ENCODE measurements at places on chromosomes 1 and 21. TPM values are rescaled to one million over a fixed set of nuclear protein-coding genes. Genes with fewer than 3 reads are reported as not detected.

The SLAMF8 gene
- polyA plus RNA-seq: 67.0 TPM

GRCh38 chr1:2799811-2800663, 1.5 kb downstream of the TTC34 start:
- no peak overlapping the region for H3K27ac ChIP-seq
- no peak overlapping the region for H3K4me3 ChIP-seq
- no peaks in the 10 kb centered on the region for H3K27me3 ChIP-seq
- no peaks in the 10 kb centered on the region for H3K36me3 ChIP-seq
- H3K4me1 ChIP-seq: no peaks in the 10 kb centered on the region
- DNase-seq: no peak

- peak; percentile 82 for DNase-seq
- no peaks in the 10 kb centered on the region for H3K36me3 ChIP-seq
- peaks cover 3% of the 10 kb centered on the region for H3K4me1 ChIP-seq
These were observed 558 bp upstream of the BTG3 start for GRCh38 chr21:17613242-17613676.

GRCh38 chr1:42419126-42419821, 36.5 kb downstream of the ZMYND12 start:
- H3K27me3 ChIP-seq: no peaks in the 10 kb centered on the region
- H3K4me3 ChIP-seq: no peak overlapping the region
- DNase-seq: peak; percentile 89
- no peak overlapping the region for H3K27ac ChIP-seq
- no peaks in the 10 kb centered on the region for H3K36me3 ChIP-seq

The ATAD3C gene
- 18.0 TPM for polyA plus RNA-seq

The ST6GALNAC5 gene
- 3.6 TPM for polyA plus RNA-seq

DNA sequence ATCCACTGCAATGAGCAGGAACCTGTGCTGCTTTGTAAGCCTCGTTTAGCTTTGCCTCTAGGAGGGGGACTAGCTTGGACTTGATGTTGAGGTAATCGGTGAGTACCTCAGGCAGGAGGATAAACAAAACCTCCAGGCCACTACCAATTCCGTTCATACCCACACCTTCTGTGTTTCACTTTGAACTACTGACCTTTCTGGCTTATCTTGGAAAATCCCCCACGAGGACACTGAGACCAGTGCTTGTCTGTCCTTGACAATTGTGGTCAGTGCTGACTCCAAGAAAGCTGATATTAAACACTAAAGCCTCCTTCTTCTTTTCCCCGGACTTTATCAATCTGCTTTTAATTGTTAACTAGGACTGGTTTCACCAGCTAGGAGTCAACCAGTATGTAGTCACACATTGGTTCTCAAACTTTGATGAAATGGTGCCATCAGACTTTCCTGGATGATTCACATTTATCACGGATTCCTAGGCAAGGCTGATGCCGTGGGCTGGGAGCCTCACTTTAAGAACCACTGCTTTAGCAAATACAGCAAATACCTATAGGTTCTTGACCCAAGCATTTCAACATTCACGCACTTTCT, 52.7 kb downstream of the TGFB2 start:
- no peak overlapping the region for H3K4me3 ChIP-seq
- H3K27me3 ChIP-seq: no peaks in the 10 kb centered on the region
- peaks cover 23% of the 10 kb centered on the region for H3K4me1 ChIP-seq
- no peak for DNase-seq
- no peaks in the 10 kb centered on the region for H3K36me3 ChIP-seq

DNA sequence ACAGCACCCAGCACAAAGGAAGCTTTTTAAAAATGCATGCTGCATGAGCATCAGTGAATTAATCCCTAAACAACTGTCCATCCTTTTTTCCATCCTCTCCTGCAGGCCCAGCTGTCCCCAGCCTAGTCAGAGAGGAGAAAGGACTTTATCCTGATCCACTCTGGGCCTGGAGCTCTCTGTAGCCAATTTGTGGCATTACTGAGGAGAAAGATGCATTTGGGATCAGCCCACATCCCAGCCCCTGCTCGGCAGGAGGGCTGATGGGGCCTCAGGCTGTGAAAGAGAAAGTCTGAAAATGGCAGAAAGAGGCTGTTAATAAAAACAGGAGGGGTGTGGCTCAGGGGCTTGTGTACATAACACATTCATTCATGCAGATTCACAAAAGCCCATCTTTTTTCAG, 37.5 kb upstream of the ATP2B4 start:
- H3K4me1 ChIP-seq: peaks cover 2% of the 10 kb centered on the region
- H3K27me3 ChIP-seq: no peaks in the 10 kb centered on the region
- no peak overlapping the region for H3K4me3 ChIP-seq
- H3K36me3 ChIP-seq: no peaks in the 10 kb centered on the region

The LINGO4 gene
- 0.12 TPM for polyA plus RNA-seq

DNA sequence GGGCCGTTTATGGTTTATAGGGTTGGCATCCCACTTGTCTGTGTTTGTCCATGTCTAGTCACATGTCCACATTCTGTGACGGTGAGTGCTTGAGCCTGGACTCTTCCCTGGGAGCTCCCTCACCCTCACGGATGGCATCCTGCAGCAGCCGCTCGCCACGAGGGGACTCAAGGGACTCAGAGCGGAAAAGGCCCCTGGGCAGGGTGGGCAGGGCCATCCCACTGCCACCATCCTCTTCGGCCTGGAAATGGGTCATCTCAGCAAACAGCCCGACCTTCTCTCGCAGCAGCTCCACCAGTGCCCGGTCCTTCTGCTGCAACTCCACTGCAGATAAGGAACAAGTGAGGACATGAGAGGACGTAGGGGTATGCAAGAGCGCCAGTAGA, 11.1 kb downstream of the RXFP4 start:
- no peaks in the 10 kb centered on the region for H3K4me1 ChIP-seq
- peak overlapping the region; percentile 12 for H3K27ac ChIP-seq
- no peak for DNase-seq
- H3K36me3 ChIP-seq: peaks cover 63% of the 10 kb centered on the region
- no peaks in the 10 kb centered on the region for H3K27me3 ChIP-seq
- no peak overlapping the region for H3K4me3 ChIP-seq

The TPTE gene
- polyA plus RNA-seq: not detected

DNA sequence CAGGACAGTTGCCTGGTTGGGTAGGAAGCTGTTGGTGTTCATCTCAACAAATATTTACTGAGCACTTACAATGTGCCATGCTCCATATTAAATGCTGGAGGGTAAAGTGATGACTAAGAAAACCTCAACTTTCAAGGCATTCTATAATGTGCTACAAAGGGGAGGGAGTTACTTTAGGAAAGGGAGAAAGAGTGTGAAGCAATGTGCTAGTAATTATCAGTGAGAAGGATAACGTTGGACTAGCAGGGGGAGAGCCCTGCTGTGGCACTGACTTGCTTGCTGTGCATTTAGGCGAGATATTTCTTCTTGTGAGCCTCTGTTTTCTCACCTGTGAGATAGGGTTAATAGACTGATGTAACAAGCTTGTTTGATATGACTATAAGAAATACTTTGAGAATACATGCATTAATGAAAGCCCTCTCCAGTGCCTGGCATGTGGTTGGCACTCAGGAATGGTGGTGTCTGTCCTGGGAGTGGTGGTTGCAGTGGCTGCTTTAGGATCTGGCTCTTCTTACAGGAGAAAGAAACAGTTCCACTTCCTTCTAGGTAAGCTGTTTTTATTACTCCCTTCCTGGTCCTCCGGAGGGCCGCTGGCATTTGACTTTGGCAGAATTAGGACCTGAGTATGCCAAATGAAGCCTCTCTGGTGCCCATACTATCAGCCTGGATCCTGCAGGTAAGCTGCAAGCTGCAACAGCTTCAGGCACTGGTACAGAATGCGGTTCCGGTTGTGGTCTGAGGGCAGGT, 111.1 kb upstream of the COA6 start:
- H3K4me3 ChIP-seq: no peak overlapping the region
- H3K27me3 ChIP-seq: no peaks in the 10 kb centered on the region
- no peaks in the 10 kb centered on the region for H3K36me3 ChIP-seq
- no peak overlapping the region for H3K27ac ChIP-seq
- H3K4me1 ChIP-seq: no peaks in the 10 kb centered on the region

All from lung (tissue), 17 donors.